ENCODE measurements at places on chromosomes 3 and 15.

DNA sequence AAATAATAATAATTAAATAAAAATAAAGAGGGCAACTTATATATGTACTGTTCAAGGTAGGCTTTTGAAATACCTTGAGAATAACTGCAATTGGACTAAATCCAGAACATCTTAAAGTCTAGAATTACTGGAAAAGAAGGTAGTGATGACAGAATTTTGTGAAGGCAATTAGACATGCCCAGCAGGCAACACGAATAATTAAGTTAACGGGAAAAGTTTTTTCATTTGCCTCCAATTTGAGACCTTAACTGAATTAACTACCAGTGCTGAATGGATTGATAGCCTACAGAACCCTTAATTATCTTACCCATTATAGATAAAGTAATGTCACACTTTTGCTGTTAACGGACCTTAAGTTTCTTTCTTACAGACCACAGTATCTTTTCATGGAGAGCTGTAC is 13.3 kb downstream of the COX5A start:
- no peak for DNase-seq

- DNase-seq: no peak
These were observed 13.4 kb downstream of the ATRIP start for GRCh38 chr3:48459773-48460516.

DNA sequence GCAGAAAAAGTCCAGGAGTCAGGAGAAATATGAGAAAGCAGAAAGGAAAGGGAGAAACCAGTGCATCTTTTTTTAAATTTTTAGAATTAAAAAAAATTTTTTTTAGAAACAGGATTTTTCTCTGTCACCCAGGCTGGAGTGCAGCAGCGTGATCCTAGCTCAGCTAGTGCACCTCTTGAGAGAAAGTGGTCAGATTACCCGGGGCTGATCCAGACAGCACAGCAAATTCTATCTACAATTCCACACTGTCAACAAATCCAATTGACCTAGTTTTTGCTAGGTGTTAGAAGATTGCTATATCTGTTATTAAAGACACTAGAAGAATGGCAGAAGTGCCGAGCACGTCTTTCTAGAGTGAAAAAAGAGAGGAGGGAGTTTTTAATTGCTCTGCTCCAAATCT is 117.3 kb downstream of the RFTN1 start:
- DNase-seq: no peak

- no peak for DNase-seq
These were observed 327.8 kb upstream of the ATP11B start for GRCh38 chr3:182465301-182466185.

- no peak for DNase-seq
These were observed 188.4 kb upstream of the ST8SIA2 start for GRCh38 chr15:92205255-92205739.

DNA sequence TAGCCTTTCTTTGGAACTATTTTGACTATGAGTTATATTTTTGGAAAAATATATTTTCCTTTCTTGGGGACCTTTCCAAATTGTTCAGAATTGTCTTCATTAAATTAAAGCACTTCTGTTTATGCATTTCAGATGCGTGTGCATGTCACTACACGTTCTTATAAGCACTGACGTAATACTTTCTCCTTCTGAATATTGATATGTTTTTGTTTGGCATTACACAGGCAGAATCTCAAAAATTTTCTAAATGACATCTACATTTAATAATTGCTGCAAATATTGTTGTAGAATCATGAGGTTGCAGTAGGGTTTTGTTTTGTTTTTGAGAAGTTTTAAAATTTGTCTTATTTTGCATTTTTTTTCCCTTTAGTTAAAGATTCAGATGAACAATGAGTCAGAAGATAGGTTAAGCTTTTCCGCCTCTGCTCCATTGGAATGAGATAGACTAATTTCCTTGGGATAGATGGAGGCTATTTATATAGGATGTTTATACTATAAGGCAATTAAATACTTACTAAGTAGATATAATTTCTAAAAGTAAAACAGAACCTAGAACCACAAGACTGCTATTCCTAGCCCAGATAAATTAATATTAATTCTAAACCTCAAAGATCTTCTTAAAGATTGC is 110.8 kb downstream of the MBNL1 start:
- no peak for DNase-seq

DNA sequence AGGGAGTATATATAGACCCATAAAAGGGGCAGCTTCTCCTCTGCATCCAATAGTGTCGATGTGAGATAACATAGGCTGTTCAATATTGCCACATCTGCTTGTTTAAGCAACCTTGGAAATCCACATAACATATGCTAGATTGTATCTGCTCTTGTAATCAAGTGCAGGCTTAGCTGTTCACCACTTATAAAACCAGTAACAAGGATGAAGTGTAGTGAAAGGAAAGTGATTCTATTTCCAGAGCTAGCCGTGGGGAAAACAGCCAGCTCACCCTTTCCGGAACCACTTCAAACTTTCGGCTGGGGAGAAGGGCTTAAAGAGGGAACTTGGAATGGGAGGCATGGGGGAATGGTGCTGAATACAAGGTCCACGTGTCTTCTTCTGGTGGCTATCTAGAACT is 204.0 kb downstream of the TAFA4 start:
- DNase-seq: no peak

DNA sequence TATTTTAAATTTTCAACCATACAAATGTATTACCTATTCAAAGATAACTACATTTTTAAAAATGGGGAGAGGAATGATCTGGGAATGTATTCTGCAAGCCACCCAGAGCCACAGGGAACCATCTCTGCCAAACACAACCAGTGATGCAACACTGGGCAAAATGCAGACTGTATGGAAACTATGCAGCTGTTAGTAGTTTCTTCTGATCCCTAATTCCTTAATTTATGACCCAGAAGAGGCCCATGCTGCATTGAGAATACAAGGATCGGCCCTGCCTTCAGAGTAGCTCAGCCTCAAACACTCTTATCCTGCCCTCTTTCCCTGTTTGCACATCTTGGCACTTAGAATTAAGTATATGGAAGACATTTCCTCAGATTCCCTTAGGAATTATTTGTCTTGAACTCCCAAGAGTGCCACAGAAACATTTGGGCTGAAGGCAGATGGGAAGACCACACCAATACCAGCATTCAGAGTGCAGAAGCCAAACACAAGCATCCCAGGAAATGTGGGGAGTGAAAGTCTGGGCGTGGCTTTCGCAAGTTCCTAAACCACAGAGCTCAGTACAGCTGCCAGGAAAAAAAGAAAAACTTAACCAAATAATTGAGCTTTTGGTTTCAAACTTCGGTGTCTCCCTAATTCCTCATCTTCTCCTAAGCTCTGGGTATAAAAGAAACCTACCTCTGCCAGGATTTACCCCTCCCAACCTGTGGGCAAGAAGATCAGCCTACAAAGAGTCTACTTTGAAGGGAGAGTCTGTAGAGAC is 5.3 kb downstream of the SNUPN start:
- no peak for DNase-seq

DNA sequence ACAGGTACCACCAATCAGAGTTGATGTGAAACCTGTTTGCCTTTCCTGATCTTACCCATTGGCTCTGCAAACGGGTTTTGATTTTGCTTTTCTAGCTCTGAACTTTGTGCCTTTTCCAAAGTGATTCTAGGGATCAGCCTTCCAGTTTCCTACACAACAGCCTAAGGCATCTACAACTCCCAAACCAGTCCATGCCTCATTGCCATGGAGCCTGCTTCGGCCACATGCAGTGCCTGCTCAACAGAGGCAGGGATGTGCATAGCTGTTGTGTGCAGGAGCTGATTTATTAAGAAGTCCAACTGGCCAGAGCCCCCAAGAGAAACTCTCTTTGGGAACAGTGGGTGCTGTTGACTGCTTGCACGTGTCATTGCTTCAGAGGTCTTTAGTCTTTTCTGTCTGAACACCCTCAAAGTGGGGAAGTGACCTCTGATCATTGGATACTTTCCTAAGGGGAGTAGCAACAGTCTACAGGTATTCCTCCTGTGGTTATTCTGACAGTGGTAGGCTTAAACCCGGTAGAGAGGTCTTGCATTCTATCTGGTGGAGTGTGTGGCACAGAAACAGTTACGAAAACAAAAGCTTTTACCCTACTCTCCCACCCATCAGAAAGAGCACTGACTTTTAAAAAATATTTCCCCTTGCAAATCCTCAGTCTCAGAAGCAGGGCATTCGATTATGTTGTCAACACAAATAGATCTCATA is 36.6 kb upstream of the THSD4 start:
- no peak for DNase-seq

All from HS-27A (cell line).